ENCODE measurements at places on chromosomes 5 and 9.

DNA sequence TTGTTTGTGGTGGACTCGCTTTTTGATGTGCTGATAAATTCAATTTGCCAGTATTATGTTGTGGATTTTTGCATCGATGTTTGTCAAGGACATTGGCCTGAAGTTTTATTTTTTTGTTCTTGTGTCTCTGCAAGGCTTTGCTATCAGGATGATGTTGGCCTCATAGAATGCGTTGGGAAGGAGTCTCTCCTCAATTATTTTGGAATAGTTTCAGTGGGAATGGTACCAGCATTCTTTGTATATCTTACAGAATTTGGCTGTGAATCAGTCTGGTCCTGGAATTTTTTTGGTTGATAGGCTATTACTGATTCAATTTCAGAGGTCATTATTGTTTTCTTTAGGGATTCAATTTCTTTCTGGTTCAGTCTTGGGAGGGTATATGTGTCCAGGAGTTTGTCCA lies 141.4 kb upstream of the RGS7BP start:
- DNase-seq, result no peak

DNA sequence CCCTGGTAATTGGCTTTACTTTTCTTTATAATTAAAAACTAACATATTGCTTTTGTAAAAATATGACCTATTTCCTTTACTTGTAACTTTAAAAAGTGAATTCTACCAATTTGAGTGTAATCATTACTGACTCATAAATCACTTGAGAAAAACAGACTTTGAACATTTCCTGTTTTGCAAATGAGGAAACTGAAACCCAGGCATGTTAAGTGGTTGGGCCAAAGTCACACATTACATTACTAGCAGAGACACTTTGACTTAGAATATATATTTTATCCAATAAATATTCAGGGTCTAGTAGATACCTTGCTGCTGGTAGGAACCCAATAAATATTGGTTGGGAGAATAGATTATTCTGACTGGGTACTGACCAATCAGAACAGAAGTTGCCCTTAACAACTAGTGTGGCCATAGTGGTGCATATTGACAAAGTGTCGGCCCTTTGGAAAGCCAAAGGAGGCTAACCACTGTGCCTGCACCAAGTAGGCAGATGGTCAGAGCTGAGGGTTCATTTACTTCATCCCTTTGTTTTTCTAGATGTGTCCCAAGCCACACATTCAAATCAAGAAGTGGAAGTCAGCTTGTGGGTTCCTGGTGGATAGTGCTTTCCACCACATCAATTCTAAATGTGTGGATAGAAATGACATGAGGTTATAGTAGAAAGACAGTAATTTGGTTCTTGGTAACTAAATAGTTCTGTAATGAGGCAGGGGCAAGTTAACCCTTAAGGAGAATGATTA lies 365.1 kb upstream of the RIOK2 start:
- DNase-seq, result no peak

- no peak for DNase-seq
Measured at GRCh38 chr9:110206389-110206788, 1.6 kb downstream of the C9orf152 start.

- DNase-seq, result no peak
Measured at GRCh38 chr5:56052735-56053134, 58.0 kb upstream of the IL6ST start.

GRCh38 chr5:7503564-7503963 lies 107.6 kb downstream of the ADCY2 start:
- no peak for DNase-seq

DNA sequence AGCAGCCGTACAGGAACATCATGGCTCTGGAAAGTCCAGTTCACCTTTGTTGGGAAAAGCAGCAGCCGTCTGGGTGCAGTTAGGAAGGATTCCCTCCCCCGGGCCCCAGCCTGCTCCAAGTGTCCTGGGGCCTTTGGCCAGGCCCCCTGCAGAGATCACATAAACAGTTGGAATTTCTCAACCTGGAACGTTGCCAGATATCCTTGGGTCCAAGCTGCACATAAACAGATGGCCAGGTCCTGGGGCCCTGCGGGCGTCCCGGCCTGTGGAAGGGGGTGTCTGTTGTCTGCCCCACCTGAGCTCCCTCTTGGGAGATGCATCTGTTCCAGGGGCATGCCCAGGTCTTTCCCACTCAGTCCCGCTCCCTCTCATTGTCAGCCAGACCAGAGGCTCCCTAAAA lies 92.7 kb downstream of the COL5A1 start:
- DNase-seq, result no peak

- no peak for DNase-seq
Measured at GRCh38 chr9:14198841-14199455, 115.0 kb downstream of the NFIB start.

- DNase-seq, result no peak
Measured at GRCh38 chr5:100623719-100624118, 88.5 kb downstream of the FAM174A start.

DNA sequence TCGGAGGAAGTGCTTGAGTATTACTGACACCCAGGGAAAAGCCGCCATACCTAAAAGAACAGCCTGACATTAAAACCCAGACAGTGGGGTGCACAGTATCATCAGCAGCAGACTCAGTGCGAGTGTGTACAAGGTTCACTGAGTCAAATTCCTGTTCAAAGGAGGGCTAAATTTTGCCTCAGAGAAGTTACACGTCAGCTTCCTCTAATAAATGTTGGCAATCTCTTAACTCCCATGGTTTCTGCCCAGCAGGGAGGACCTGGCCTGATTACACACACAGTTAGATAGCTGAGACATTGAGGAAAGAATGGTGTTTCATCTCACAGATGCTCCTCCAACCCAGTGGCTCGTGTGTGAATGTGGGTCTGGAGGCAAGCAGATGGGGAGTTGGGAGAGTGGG lies 38.2 kb downstream of the NIPSNAP3B start:
- no peak for DNase-seq

DNA sequence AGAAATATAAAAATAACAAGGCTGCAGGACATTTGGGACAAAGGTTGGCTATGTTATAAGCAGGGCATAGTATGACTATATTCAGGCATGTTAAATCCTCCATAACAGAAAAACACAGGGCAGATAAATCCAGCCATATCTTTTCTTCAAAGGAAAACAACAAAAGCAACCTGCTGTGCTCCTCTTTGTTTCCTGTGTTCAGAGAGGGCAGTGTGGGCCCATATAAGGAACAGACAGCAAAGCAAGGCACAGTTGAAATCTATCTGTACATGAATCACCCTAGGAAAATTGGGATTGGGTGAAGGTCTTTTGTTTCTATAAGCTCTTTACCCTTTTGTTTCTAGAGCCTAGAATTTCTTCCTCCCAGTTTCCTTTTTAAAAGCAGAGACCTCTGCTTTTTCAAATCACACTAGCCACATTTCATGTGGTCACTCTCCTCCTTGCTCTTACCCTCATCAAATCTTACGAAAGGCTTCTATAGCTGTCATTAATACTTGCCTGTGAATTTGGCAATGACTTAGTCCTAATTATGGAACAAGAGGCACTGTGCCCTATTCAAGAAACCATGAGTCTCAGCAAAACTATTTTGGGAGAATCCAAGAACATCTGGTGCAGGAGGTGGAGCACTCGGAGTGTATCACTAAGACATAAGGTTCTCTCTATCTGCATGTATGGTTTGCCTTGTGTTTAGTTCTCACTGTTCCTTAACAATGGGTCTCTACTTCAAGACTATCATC lies 1.8 kb downstream of the GZMA start:
- DNase-seq, result no peak

GRCh38 chr5:134227259-134227658 lies 1.4 kb upstream of the PPP2CA start:
- peak; percentile 30 for DNase-seq

DNA sequence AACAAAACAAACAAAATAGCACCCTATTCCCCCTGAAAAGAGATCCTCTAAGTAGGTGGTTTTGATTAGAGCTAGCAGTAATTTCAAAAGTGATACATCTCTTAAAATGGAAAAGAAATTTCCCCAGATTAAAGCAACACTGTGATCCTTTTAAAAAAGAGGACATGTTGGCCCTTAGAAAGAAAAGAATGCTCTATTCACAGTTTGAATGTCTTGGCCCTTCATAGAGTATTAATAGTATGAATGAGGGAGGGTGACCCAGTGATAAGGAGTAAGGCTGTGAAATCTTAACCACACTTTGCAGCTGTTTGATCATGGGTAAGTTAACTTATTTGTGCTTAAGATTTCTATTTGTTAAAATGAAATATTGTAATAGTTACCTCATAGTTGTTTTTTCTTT lies 467.7 kb upstream of the MEF2C start:
- no peak for DNase-seq

GRCh38 chr5:138905541-138905940 lies 30.4 kb upstream of the LRRTM2 start:
- DNase-seq, result no peak

DNA sequence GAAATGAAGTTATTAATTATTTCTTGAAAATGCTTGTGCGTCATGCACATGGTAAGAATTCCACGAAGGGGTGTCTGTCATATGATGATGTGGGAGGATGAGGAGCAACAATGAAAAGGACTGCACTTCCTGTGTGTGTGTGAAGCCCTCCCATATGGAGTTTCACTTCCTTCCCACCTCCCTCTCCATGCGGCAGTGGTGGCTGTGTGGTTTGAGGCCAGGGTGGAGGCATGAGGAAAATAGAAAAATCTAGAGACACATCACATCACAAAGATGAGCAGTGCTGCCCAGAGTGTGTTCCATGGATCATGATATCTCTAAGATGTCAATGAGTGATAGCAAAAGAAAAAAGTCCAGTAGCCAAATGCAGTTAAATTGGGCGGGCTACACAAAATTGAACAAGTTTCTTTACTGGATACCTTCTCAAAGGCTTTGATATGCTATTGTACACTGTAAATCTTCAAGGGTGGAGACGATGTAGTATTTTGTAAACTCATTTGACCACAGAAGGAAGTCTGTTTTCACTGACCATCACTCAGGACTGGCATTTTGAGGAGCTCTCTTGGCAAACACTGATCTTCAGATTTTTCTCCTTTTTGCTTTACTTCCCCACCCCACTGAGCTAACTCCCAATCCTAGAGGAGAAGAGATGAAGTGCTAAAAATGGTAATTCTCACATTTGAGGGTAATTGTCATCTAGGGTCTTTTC lies 55.7 kb upstream of the EQTN start:
- no peak for DNase-seq

- DNase-seq, result no peak
Measured at GRCh38 chr5:15929611-15930263, 249.9 kb downstream of the MARCHF11 start.

DNA sequence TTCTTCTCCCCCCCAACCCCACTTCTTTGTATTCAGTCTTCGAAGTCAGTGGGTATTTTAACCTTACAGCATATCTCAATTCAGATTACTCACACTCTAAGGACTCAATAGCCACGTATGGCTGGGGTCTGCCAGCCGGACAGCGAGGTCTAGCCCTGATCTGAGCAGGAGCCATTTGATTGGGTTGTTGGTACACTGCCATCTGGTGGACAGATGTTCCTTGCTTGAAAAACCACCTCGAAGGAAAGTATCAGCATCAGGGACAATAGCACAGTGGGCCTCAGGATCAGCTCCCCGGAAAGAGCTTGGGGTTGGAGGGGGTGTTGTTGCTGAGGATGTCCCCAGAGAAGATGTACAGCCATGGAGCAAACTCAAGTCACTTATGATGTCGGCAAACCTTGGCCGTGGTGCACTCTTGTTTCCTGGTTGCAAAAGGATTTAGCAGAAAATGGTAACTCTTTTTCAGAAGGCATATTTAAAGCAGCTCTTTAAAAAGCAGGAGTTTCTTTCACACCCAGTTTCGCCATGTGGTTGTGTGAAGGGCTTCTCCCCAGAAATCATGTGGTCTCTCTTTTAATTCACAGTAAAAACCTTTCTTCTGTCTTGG lies 31.7 kb upstream of the KCNMB1 start:
- DNase-seq, result peak; percentile 80

GRCh38 chr9:89984214-89984613 lies 379.4 kb downstream of the GADD45G start:
- no peak for DNase-seq

DNA sequence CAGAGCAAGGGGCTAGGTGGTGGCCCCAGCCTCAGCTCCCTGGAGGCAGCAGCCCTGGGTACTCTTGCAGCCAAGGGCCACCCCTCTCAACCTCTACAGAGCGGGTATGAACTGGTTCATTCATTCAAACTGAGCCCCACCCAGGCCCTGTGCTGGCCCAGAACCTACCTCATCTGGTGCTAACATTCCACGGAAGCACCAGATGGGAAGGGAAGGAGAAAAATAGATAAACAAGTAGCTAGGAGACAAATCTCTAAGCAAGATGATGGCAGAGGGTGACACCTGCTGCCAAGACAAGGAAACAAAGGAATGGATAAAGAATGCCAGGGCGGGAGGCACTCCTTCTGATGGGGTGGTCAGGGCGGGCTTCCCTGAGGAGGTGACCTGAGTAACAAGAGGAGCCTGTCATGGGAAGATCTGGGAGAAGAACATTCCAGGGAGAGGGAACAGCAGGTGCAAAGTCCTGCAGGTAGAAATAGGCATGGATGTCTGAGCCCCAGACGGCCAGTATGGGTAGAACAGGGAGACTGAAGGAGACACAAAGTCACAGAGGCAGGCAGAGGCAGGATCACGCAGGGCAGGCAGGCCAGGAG lies 6.1 kb downstream of the ST6GALNAC4 start:
- no peak for DNase-seq

DNA sequence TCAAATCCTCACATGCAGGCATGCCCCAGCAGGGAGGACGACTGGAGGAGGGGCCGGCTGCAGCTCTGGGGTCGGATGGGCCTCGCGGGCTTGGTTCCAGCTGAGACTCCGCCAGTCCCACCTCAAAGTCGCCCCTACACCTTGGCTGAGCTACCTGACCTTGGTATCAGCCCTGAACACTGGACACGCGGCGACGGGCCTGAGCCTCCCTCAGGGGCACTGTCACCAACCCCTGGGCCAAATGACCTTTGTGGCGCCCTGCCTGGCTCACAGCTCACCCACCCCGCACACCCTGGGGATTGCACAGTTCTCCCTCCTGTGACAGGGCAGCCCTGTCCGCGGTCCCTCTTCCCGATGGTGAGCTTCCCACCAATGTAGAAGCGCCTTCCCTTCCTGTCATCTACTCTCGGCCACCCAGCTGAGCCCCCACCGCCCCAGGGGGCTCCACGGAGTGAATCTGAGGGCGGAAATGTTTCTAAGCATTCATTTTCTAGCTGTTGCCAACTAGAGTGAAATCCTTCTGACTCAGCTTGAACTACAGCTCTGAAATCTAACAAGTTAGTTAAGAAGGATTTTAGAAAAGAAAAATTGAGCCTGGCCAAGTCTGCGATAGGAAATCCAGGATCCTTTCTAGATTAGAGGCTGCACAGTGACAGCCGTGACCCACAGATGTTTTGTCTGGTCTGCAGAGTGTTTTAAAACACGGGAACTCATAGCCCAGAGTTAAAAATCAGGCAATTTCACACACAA lies 138.9 kb upstream of the PHYKPL start:
- DNase-seq, result no peak

GRCh38 chr9:14992516-14992915 lies 82.3 kb upstream of the FREM1 start:
- DNase-seq, result no peak

GRCh38 chr5:14914623-14915260 lies 43.2 kb upstream of the ANKH start:
- DNase-seq, result no peak

DNA sequence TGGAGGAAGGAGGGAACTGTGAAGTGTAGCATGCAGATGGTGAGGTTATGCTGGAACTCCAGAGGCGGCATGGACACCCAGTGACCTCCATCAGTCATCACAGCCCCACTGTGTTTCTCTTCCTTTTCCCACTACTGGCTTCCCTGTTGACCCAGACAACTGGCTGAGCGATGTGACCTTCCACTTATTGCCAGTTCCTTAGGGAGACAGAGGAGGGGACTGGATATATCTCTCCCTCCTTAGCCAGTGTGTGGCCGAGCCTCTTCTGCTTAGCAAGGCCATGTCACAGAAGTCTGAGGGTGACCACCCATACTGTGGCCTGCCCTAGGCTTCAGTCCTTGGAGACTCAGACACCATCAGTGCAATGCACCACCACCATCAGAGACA lies 3.0 kb upstream of the PHYKPL start:
- DNase-seq, result no peak

Data from HAP-1 (cell line).